CD4-positive, alpha-beta T cell treated with Interleukin-10 for 1 hour (primary cell): ENCODE measurements at places on chromosomes 1 and 21.

DNA sequence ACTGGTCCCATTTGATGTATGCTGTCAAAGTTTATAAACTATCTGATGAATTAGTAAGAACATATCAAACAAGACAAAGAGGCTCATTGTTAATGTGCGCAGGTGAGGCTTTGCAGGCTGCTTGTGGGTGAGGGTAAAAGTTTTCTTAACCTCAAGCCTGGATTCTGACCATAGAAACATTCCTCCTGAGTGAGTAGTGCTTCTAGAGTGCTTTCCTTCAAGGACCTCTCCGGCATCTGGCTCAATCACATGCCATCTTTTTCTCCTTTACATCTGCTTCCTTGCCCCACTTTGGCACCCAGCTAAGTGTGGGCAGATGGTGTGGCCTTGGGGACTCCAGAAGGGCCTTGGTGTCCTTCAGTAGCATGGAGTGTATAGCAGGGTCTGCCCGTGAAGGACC is 104.0 kb downstream of the ROR1 start:
- DNase-seq: no peak

GRCh38 chr1:109933856-109934711 is 23.4 kb downstream of the CSF1 start:
- DNase-seq: no peak

DNA sequence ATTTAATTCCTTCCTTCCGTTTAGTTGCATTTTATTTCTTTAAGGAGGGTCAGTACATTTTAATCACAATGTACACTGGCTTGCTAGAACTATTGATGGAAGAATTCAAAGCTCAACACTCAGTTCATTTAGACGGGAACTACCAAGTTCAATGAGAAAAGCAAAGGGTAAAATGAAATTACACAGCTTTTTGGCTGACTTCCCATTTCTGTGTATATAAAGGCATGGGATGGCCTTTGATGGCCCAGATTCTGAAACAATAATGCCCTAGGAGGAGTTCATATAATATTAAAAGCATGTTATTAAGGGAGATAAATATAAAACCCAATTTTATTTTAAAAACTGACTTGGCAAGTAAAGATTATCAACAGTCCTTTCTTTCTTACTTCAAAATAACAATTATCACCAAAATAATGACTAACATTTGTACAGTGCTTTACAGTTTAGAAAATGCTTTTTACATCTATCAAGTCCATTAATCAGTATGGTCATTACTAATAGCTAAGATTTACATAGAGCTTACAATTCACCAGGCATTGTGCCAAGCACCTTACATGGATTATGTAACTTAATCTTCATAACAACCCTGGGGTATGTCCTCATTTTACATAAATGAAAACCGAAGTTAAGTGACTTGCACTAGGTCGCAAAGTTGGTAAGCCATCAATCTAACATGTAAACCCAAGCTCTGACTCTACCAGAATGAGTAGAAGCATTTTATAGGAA is 402.4 kb downstream of the OMA1 start:
- no peak for DNase-seq

- no peak for DNase-seq
These were observed 45.3 kb downstream of the GPATCH2 start for GRCh38 chr1:217585577-217585976.

DNA sequence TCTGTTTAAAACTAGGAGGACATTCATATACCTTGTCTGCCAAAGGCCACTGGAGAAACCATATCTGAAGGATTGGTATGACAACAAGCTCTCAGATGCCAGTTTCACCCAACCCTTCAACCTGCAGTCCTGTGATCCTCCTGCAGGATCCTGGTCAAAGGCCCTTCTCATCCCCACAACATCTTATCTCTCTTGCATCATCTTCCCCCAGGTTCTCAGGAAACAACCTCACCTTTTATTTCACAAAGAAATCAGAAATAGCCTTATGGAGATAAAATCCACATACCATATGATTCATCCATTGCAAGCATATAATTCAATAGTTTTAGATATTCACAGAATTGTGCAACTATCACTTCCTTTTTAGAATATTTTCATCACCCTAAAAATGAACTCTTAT is 104.0 kb upstream of the DSCAM start:
- no peak for DNase-seq

DNA sequence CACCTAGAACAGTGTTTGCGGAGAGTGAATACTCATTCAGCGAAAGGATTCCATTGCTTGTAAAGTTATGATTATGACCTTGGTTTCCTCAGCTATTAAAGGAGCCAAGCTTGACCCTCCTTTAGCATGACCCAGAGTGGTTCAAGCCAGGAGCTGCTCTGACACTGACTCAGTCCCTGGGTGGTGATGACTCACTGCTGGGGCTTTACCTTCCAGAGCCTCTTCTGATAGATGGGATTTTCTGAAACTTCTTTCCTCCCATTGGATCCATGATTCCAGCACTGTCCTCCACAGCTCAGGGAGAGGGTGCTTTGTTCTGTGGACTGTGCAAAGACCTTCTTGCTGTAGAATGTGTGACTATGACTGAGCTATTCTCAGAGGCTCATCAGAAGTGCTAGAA is 77.4 kb downstream of the S1PR1 start:
- DNase-seq: no peak

DNA sequence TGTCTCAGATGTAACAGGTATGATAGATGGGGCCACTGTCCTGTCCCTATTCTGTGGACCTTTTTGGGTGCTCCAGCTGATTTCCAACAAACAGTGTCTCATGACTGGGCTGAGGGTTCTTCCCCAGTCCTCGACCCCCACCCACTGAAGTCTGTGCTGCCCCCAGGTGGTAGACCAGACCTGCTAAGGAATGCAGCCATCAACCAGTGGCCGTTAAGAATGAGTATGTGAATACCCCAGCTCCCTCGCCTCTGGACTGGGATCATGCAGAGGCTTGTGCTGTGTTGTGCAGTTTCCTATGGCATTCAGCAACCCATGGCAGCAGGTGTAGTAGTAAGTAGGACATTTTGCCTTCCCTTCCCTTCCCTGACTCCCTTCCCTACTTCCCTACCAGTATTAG is 183.1 kb upstream of the KAZN start:
- no peak for DNase-seq

DNA sequence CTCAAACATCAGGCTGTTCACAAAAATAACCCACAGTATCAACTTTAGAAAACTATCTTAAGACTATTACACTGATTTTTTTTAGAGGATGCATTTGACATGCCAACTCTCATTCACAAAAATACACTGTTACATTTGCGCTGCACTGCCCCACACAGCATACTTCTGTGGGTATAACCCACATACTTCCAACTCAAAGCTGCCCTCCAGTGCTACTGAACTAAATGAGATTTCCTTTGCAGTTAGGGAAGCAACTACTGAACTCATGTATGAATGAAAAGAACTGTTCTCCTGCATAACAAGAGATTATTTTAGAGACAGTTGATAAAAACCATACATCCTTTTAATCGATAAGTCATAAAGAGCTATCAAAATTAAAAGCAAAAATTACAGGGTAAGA is 25.8 kb upstream of the GADD45A start:
- no peak for DNase-seq

- no peak for DNase-seq
These were observed 7.5 kb downstream of the MEGF6 start for GRCh38 chr1:3603571-3604467.

DNA sequence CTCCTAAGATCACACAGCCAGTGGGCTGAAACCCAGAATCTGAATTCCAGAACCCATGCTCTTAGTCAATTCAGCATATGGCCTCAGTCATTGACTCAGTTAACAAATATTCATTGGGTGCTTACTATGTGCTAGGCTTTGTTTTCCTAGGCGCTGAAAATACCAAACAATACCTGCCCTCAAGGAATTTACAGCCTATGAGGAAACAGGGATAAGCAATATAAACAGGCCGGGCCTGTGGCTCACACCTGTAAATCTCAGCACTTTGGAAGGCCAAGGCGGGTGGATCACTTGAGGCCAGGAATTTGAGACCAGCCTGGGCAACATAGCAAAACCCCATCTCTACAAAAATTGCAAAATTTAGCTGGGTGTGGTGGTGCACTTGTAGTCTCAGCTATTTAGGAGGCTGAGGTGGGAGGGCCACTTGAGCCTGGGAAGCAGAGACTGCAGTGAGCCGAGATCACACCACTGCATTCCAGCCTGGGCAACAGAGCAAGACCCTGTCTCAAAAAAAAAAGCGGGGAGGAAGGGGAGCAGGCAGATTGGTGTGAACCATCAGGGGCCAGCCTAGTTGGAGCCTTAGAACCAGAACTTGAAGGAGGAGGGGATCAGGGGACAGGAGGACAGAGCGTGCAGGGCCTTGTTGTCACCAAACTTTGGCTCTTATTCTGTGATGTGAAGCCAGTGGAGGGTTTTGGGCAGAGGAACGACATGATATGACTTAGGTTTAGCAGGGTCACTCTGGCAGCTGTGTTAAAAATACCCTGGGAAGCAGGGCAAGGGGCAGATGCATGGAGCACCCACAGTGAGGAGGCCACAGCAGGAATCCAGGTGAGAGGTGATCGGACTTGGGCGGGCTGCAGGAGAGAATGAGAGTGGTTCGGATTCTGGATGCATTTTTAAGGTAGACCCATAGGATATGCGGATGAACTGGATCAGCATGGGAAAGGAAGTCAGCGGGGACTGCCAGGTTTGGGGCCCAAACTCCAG is 5.8 kb downstream of the TINAGL1 start:
- DNase-seq: no peak

DNA sequence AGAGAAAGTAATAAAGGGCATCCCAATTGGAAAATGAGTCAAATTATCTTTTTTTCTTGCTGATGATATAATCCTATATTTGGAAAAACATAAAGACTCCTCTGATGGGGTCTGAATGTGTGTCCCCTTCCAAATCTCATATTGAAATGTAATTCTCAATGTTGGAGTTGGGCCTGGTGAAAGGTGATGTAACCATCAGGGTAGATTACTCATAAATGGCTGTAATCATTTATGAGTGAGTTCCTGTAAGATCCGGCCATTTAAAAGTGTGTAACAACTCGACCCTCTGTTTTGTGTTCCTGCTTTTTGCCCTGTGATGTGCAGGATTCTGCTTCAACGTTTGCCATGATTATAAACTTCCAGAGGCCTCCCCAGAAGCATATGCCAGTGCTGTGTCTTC is 44.3 kb upstream of the MAP1LC3C start:
- DNase-seq: no peak

- DNase-seq: no peak
These were observed 45.1 kb upstream of the RGS2 start for GRCh38 chr1:192763756-192764155.

DNA sequence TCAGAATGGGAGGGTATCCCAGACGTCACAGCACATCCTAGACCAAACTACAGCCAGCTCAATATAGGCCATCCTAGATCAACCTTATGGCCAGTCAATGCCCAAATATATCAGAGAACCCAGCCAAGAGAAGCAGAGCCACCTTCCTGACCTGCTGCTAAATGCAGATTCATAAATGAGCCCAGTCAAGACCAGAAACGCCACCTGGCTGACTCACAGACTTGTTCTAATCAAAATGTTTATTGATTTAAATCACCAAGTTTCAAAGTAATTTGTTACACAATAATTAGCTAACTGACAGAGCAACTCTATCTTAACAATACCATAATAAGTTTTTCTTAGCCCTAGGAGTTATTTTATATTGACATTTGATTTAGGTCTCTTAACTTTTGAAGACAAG is 28.6 kb downstream of the ZNF644 start:
- no peak for DNase-seq

DNA sequence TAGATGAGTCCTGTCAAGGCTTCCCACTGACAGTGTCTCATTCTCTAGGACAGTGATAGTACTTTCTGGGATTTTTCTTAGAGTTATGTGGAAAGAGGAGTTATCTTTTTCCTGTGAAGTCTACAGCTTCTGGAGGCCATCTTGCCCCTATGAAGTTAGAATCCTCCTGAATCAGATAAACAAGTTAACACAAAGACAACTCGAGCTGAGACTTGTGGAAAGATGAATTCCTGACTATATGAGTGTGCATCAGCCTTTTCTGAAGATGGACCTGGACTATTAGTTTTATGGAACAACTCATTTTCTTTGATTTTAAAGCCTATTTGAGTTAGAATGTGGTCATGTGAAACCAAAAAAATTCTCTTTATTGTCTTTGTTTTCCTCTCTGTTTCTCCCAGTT is 290.9 kb downstream of the LRRIQ3 start:
- DNase-seq: no peak

DNA sequence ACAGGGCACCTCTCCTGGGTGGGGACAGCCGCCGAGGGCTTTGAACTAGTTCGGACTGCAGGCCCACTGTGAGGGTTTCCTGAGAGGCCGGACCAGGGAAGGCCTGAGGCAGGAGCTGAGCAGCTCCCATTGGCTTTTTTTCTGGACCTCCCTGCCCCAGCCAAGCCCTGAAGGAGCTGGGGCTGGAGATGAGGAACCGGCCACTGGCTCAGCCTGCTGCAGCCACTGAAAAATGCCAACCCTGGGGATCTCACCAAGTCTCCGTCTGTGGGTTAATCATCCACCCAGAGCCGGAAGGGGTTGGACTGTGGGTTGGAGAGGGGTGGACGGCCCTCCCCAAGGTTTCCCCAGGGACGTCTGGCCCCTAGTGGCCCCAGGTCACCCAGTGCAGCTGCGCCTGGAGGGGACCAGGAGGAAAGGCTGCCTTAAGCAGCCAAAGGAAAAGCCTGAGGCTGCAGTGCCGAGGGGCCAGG is 2.5 kb downstream of the VWA1 start:
- DNase-seq: no peak

GRCh38 chr21:14119038-14119437 is 91.7 kb downstream of the LIPI start:
- DNase-seq: no peak

GRCh38 chr1:220759147-220759546 is 11.0 kb downstream of the MTARC2 start:
- DNase-seq: no peak

DNA sequence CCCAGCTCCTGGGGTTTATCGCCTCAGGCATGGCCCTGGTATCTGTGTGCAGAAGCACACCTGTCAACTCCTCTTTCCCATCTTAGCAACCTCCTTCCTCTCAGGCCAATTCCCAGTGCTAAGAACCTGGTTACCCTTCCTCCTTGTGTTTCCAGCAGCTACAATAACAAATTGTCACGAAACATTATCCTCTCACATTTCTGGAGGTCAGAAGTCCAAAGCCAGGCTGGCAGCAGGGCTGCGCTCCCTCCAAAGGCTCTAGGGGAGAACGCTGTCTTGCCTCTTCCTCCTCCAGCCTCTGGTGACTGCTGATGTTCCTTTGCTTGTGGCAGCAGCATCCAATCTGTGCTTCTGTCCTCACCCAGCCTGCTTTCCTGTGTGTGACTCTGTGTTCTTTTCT is 10.7 kb upstream of the MRPS14 start:
- DNase-seq: no peak

DNA sequence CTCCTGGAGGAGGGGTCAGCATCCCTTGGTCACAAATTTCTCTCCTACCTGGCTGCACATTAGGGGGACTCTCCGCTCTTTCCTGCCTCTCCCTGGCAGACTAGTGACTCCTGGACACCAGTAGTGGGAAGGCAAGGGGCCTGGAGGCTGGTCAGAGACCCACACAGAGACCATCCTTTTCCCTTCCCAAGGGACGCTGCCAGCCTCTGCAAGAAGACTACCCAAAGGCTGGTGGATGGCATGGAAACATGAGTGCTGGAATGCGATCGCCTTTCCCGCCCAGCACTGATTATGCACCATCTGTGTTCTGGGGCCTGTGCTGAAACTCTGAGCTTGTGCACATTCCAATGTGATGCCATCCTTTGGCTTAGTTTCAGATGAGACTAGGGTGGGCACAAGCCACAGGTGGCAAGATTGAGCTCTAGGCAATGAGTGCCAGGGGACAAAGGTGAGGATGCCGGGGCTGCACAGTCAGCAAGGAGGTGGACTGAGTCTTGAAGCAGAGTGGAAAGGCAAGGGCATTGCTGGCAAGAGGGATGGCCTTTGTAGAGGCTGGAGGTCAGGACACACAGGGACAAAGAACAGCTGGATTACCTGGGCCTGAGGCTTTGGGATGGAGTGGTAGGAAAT is 12.6 kb upstream of the EPS8L3 start:
- DNase-seq: no peak
